ENCODE measurements at places on chromosomes 6 and 20. TPM values are rescaled to one million over a fixed set of nuclear protein-coding genes. Genes with fewer than 3 reads are reported as not detected.

The DDR1 gene
- 48.2 TPM for total RNA-seq

The ACTL10 gene
- total RNA-seq = 0.05 TPM

The VWA7 gene
- total RNA-seq = 2.0 TPM

The PCK1 gene
- total RNA-seq = 0.03 TPM

The MAPK13 gene
- total RNA-seq = 0.92 TPM

Measured in A549 treated with DMSO at 1 μM for 4 hours (cell line).